ENCODE measurements at places on chromosomes 3 and 15.
A peak's percentile ranks its signal among the peaks of the same experiment; 100 is the strongest.

DNA sequence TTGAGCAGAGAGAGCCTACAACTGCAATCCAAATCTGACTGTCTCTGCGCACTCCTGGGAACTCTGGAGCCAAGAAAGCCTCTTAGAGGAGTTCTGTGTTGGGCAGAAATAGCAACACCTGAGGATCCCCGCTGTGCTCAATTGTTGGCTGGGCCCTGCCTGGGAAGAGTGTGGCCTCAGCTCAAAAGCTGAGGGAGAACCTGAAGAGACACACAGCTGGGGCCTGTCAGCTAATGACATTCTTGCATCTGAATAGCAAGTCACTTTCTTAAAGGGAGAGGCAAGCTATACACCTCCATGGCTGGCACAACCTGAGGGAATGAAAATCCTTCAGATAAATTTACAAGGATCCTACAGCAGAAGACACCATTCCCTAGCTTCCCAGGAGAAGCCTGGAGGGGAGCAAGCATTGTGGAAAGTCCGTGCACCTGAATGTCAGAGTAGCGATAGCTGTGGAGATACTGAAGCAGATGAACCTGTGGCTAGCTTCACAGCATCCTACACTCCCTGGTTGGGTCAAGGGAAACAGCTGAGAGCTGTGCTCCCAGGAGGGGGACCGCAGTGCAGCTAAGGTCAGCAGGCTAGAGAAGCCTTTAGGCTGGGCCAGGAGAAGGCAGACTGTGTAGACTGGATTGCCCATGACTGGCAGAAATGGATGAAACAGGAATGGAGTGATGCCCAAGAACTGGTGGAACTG, 159.9 kb upstream of the PFN2 start:
- no peak for DNase-seq

GRCh38 chr15:51065261-51065660, 29.4 kb downstream of the TNFAIP8L3 start:
- DNase-seq = no peak

- peak; percentile 85 for DNase-seq
Observed at GRCh38 chr3:182713743-182714517, 79.4 kb upstream of the ATP11B start.

GRCh38 chr15:58760385-58761009, 10.6 kb upstream of the MINDY2 start:
- DNase-seq = no peak

GRCh38 chr3:15121936-15122335, 23.0 kb upstream of the RBSN start:
- no peak for DNase-seq

Data from kidney (tissue), 22 donors.